ENCODE measurements at places on chromosomes 5 and 9.

DNA sequence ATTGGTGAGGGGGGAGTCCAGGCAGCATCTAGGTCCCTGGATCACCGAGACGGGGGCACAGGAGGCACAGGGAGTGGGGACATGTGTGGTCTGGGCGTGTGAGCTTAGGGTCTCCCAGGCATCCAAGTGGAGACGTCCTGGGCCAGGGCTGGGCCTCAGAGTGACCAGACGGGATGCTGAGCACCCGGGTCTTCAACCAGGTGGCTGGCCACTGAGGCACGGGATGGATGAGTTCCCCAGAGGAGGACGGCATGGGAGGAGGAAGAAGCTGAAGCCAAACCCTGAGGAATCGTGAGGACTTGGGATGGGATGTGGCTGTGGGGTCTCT lies 88.0 kb downstream of the LMX1B start:
- DNase-seq: no peak

DNA sequence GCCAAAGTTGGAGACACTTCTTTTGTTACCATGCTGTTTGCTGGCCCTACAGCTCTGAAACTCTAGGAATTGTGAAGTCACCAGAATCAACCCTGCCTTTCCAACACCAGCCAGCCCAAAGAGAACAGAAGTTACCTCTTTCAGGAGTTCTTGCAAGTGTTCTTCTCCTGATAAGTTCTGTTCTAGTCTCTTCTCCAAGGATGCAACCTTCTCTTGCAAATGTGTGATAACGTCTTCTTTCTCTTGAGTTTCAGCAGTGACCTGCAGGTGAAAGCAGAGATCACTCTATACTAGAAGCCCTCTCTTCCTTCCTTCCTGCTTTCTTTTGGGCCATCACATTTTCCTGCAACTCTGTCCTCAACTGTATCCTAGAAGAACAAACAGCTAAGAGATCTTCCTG lies 29.1 kb downstream of the GOLGA1 start:
- no peak for DNase-seq

- no peak for DNase-seq
Observed at GRCh38 chr9:2849941-2850340, 6.0 kb upstream of the PUM3 start.

- no peak for DNase-seq
Observed at GRCh38 chr5:125549322-125549911, 803.0 kb upstream of the ZNF608 start.
